ENCODE measurements at places on chromosomes 6 and 20. TPM values are rescaled to one million over a fixed set of nuclear protein-coding genes. Genes with fewer than 3 reads are reported as not detected.

LY6G6F gene
- not detected for total RNA-seq

MUC22 gene
- not detected for total RNA-seq

CST4 gene
- not detected for total RNA-seq

SEMG1 gene
- not detected for total RNA-seq

HAO1 gene
- not detected for total RNA-seq

NKX2-4 gene
- total RNA-seq: not detected

SRC gene
- 33.6 TPM for total RNA-seq

BFSP1 gene
- 2.3 TPM for total RNA-seq

LST1 gene
- total RNA-seq: not detected

RNF39 gene
- total RNA-seq: not detected

ASIP gene
- not detected for total RNA-seq

OLIG3 gene
- not detected for total RNA-seq

OXT gene
- not detected for total RNA-seq

ETV7 gene
- total RNA-seq: 0.99 TPM

HLA-DMB gene
- 0.50 TPM for total RNA-seq

RAB44 gene
- under 0.01 TPM for total RNA-seq

ZBTB2 gene
- total RNA-seq: 8.9 TPM

BMP7 gene
- not detected for total RNA-seq

DNMT3B gene
- 3.8 TPM for total RNA-seq

EYA2 gene
- 1.5 TPM for total RNA-seq

MEA1 gene
- total RNA-seq: 86.0 TPM

LY6G6D gene
- not detected for total RNA-seq

ARFGAP1 gene
- 103 TPM for total RNA-seq

CCM2L gene
- not detected for total RNA-seq

TPBG gene
- total RNA-seq: 71.4 TPM

TAF4 gene
- 6.0 TPM for total RNA-seq

LTB gene
- not detected for total RNA-seq

MAS1 gene
- total RNA-seq: not detected

FUT9 gene
- not detected for total RNA-seq

PTPRT gene
- not detected for total RNA-seq

RAET1E gene
- 2.2 TPM for total RNA-seq

Data from smooth muscle cell of trachea (primary cell).